ENCODE measurements at places on chromosomes 16 and 17.

DNA sequence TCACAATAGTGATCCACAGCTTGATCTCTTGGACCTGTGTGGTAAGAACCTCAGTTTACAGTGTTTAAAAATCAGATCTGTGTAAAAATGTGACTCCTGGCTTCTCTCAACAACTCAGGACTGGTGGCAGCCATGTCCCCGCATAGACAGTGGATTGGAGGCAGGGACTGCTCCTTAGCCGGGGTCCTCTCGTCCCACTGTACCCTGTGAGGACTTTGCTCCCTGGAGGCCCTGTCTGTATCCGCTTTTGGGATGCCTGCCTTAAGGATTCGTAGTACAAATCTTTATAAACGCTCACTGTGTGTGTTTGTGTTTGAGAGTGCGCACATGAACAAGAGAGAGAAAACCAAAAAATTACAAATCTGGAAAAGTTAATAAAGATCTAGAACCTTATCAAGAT is 142.5 kb downstream of the SNX29 start:
- DNase-seq, result no peak

- DNase-seq, result no peak
Observed at GRCh38 chr16:19524356-19524615, 544 bp downstream of the CCP110 start.

GRCh38 chr17:55446581-55447205 is 25.1 kb upstream of the MMD start:
- DNase-seq, result no peak

GRCh38 chr17:35433075-35433894 is 985 bp upstream of the SLFN12 start:
- DNase-seq, result peak; percentile 61

- DNase-seq, result no peak
Observed at GRCh38 chr16:53078765-53079485, 24.1 kb downstream of the CHD9 start.

DNA sequence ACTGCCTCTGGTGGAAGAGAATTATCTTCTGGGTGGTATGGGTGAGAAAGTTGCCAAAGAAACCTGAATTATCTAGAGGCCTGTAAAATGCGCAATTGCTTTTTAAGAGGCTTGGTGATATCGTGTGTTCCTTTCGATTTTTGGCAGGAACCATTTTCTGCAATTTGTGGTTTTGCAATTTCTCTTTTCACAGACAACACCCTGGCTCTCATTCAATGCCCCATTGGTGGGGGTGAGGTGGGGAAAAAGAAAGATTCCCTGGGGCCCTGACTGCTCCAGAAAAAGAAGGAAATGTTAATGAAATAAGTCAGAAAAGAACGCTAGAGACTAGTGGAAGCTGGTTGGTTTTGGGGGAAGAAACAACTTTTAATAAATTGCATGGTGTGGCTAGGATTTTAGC is 77.4 kb downstream of the ANKFN1 start:
- no peak for DNase-seq

GRCh38 chr16:11801481-11802021 is 4.5 kb upstream of the ZC3H7A start:
- no peak for DNase-seq

- DNase-seq, result no peak
Observed at GRCh38 chr17:59428916-59429485, 97.5 kb downstream of the YPEL2 start.

- DNase-seq, result no peak
Observed at GRCh38 chr16:81901484-81901883, 109.8 kb downstream of the SDR42E1 start.

- DNase-seq, result peak; percentile 27
Observed at GRCh38 chr17:67221062-67221998, 23.7 kb downstream of the HELZ start.

DNA sequence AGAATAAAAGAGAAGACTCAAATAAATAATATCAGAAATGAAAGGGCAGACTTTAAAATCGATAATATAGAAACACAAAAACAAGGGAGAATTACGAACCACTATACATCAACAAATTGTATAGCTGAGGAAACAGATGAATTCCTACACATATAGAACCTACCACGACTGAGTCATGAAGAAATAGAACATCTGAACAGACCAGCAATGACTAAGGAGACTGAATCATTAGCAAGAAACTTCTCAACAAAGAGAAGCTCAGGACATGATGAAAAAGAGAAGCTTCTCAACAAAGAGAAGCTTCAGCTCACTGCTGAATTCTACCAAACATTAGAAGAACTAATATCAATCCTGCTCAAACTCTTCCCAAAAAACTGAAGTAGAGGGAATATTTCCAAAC is 255.9 kb downstream of the CEP112 start:
- no peak for DNase-seq

- no peak for DNase-seq
Observed at GRCh38 chr16:2088759-2089358, 41.1 kb downstream of the TSC2 start.

- no peak for DNase-seq
Observed at GRCh38 chr16:74726716-74727115, 26.1 kb upstream of the MLKL start.

DNA sequence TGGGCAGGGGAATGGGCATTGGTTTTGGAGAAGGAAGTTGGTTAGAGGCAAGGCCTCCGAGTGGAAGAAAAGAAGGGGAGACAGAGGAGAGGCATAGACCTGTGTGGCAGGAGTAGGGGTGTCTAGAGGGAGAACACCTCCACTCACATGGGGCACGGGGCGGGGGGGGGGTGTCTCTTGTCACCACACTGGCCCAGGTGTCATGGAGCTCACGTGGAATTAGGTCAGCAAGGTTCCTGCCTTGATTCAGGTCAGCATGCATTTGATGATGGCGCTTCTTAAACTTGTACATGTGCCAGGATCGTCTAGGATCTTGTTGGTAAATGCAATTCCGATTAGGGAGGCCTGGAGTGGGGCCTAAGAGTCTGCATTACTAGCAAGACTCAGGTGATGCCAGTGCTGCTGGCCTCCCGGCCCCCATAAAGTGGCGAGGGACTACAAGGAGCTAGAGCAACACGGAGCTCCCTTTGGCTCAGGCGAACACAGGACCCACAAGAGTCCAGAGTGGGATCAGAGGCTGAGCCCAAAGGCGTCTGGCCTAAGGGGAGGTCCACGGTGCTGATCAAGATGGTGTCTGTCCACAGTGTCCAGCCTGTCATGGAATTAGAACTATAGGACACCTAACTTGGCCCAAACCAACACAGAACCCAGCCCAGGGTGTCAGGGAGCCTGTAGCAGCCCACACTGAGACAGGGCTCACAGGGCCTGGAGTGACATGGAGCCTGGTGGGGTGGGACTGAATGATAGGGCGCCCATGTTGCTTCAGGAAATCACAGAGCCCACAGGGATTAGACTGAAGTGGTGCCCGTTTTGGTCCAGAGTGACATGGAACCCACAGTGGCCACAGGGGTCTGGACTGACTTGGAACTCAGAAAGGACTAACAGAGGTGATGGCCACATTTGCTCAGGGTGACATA is 16.7 kb downstream of the EPOP start:
- no peak for DNase-seq

- DNase-seq, result no peak
Observed at GRCh38 chr17:8975091-8975725, 9.7 kb upstream of the PIK3R5 start.

DNA sequence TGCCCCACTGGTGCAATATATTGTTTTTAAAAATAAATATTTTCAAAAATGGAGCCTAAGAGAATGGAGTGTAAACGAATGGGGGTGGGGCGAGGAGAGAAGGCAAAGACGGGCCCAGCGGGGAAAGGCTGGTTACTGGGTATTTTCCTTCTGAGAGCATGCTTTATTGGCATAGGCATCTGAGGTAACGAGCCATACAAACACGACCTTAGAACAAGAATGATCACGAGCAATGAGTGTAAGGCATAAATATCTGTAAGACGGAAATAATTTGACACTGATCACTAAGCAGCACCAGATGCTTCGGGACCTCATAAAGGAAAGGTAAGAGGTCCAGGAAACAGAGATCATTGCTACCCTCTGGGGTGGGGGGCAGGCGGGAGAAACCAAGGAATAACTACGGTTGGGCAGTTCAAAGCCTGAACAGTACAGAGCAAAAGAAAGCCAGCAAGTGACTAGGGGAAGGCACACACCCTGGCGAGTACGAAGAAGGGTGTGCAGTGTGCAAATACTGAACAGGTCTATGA is 959 bp downstream of the SSH2 start:
- DNase-seq, result no peak

Data from CD4-positive, alpha-beta T cell treated with Interferon gamma for 1 hour (primary cell).